ENCODE measurements at places on chromosomes 5 and 9. TPM values are rescaled to one million over a fixed set of nuclear protein-coding genes. Genes with fewer than 3 reads are reported as not detected.

Gene FSTL4
- total RNA-seq: 0.98 TPM

Gene GRXCR2
- not detected for total RNA-seq

Gene PGGT1B
- 12.6 TPM for total RNA-seq

Gene ALG2
- total RNA-seq: 44.5 TPM

Gene SLC45A2
- total RNA-seq: not detected

Gene ANKRD18B
- not detected for total RNA-seq

GRCh38 chr5:150788977-150789376 lies 10.4 kb downstream of the SMIM3 start:
- H3K36me3 ChIP-seq: no peaks in the 10 kb centered on the region
- DNase-seq: no peak

DNA sequence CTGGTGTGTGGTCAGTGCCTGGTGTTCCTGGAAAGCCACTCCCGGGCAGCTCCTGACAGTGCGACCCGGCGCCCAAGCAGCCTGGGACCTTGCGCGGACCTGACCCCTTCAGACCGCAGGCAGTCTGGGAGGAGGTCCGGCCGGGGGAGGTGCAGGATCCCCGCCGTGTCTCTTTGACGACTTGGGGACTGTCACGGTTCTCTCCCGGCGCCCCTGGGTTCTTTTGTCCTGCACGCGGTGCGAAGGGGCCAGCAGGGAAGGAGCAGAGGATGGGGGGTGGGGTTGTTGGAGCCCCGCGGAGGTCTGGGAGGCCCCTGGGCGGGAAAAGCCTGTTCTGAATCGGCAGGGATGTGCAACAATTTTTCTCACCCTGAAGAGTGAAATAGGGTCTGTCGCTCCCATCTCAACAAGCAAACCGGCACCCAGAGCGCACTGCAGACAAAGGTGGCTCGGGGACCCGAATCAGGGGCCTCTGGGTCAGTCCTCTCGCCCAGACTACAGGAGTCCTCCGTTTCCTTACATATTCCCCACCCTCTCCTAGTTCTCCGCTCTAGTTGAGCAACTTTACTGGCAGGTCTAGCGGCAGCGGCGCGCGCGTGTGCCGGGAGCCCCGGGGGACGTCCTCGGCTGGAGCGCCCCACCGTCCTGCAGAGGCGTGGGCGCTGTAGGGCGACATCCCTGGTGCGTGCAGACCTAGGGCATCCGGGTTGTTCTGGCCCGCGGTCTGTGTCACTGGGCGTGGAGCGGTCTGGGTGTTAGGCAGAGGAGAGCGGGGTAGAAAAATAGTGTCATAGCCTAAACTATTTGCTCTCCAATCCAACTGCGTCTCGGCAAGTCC lies 1.2 kb downstream of the VCAN start:
- peak; percentile 21 for DNase-seq
- H3K4me3 ChIP-seq: peak overlapping the region; percentile 53
- no peaks in the 10 kb centered on the region for H3K27me3 ChIP-seq
- peak overlapping the region; percentile 64 for H3K27ac ChIP-seq

GRCh38 chr9:101893661-101894646 lies 155.5 kb upstream of the GRIN3A start:
- DNase-seq: no peak
- no peaks in the 10 kb centered on the region for H3K27me3 ChIP-seq
- H3K4me1 ChIP-seq: no peaks in the 10 kb centered on the region
- H3K27ac ChIP-seq: no peak overlapping the region
- no peaks in the 10 kb centered on the region for H3K36me3 ChIP-seq
- H3K4me3 ChIP-seq: no peak overlapping the region

- H3K36me3 ChIP-seq: no peaks in the 10 kb centered on the region
- H3K4me3 ChIP-seq: peak overlapping the region; percentile 13
- H3K4me1 ChIP-seq: no peaks in the 10 kb centered on the region
- H3K27me3 ChIP-seq: no peaks in the 10 kb centered on the region
- no peak for DNase-seq
Observed at GRCh38 chr9:120925535-120926396, 830 bp downstream of the TRAF1 start.

DNA sequence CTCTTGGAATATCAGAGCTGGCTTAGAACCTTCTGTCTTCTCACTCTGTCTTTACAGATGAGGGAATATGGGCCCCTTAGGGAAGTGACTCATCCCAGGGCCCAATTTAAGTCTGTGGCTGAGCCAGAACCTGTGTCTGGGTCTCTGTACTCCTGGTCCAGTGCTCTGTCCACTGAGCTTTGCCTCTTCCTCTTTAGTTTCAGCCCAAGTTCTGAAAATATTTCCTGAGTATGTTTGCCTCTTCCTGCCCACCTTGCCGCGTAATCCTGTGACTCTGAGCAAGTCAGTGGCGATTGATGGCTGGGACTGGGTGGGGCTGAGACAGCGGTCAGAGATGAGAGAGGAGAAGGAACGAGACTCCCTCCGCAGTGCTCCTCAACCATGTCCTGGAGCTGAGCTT lies 7.8 kb downstream of the IER5L start:
- H3K27ac ChIP-seq: no peak overlapping the region
- peaks cover 7% of the 10 kb centered on the region for H3K4me1 ChIP-seq
- no peak for DNase-seq
- no peaks in the 10 kb centered on the region for H3K27me3 ChIP-seq

DNA sequence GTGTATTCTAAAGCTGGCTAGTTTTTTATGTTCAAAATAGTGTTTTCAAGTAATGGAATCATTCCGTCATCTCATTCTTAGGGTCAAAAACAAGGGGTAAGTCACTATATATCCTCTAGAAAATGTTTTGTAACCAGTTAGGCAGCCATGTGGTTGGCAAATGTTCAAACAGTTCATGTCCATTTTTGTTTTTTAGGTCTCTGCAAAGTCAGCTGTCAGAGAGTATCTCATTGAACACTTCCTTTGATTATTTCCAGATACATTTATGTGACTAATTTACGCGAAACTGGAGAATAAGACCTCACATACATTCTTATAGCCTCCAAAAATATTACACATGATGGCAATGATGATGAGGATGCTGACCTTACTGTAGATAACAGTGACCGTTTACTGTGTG lies 50.4 kb downstream of the TRIO start:
- DNase-seq: no peak
- H3K4me1 ChIP-seq: no peaks in the 10 kb centered on the region
- H3K36me3 ChIP-seq: no peaks in the 10 kb centered on the region
- H3K4me3 ChIP-seq: no peak overlapping the region
- H3K27ac ChIP-seq: no peak overlapping the region

- H3K4me3 ChIP-seq: no peak overlapping the region
- no peaks in the 10 kb centered on the region for H3K36me3 ChIP-seq
- no peak overlapping the region for H3K27ac ChIP-seq
- DNase-seq: no peak
- H3K4me1 ChIP-seq: no peaks in the 10 kb centered on the region
Observed at GRCh38 chr5:38527475-38527874, 29.0 kb downstream of the LIFR start.

DNA sequence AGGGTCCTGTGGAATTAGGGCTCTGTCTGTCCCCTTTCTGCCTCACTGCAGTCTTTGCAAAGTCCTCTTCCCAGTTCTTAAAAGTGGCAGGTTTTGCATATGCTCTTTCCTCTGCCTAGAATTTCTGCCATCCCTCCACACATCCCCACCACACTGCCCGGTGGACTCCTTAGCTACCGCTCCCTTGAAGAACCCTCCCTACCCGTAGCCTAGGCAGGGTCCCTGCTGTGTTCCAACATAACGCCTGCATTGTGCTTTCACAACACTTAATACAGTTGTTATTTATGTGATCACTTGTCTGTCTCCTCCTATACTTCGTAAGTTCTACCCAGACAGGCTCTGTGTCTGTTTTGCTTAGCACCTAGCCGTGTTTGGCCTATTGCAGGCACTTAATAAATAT lies 142.5 kb upstream of the DMRT1 start:
- no peak overlapping the region for H3K4me3 ChIP-seq
- no peaks in the 10 kb centered on the region for H3K36me3 ChIP-seq
- peaks cover 5% of the 10 kb centered on the region for H3K4me1 ChIP-seq
- H3K27ac ChIP-seq: no peak overlapping the region

DNA sequence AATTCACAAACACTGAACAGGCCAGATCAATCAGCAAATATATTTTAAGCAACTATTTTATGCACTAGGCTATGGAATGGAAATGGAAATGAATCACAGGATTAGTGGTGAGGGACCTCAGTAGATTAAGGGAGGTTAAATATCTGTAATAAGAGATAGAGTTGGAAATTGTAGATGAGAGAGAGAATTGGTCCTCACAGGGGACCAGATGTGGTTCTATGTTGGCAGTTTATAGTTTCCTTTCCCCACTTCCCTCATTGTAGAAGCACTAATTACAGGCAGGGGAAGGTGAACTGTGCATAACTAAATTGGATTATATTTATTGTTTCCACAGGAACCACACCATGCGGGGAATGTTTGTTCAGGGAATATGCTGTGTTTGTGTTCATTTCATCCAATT lies 496.2 kb downstream of the ARHGEF28 start:
- H3K4me1 ChIP-seq: no peaks in the 10 kb centered on the region
- H3K27ac ChIP-seq: no peak overlapping the region
- no peaks in the 10 kb centered on the region for H3K36me3 ChIP-seq
- no peak overlapping the region for H3K4me3 ChIP-seq

- no peak overlapping the region for H3K27ac ChIP-seq
- H3K27me3 ChIP-seq: no peaks in the 10 kb centered on the region
- no peak for DNase-seq
- no peaks in the 10 kb centered on the region for H3K4me1 ChIP-seq
Observed at GRCh38 chr5:137431051-137431450, 68.1 kb downstream of the SPOCK1 start.

GRCh38 chr5:111512375-111513130 lies at the start of gene STARD4:
Gene STARD4 (minus strand): TSS chr5:111512535. CDS start chr5:111507433, 5,102 bp downstream.
- no peaks in the 10 kb centered on the region for H3K4me1 ChIP-seq
- H3K36me3 ChIP-seq: no peaks in the 10 kb centered on the region
- H3K27ac ChIP-seq: peak within 1 kb of the TSS; percentile 79
- no peaks in the 10 kb centered on the region for H3K27me3 ChIP-seq

DNA sequence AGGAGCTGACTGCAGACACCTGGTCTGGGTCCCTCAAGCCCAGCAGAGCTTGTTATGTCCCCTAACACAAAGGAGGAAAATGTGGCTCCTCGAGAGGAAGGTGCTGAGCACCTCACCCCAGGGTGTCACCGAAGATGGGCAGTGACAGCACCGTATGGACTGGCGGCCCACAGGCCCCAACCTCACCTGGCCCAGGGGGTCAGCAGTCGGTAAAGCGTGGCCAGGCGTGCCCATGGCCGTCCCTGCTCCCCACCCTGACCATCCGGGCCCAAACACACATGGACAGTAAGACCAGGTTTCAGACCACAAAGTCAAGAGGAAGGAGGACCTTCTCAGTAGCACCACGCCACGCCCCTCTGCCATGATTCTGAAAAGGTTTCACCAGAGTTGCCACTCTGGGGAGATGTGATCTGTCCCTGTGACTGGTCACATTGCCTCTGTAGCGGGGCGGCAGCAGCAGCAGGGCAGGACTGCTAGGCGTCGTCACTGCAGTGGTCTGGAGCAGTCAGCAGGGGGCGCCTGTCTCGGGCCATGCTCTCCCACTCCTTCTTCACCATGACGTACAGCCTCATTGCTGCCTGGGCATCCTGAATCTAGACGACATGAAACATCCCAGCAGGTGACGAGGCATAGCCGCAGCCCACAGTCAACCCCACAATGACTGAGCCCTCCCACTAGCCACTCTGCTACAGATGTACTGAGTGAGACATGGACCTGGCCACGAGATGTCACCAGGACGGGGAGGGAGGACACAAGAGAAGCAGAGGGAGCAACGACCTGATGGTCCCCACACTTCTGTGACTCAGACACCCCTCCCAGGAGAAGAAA lies 11.1 kb downstream of the REXO4 start:
- peaks cover 11% of the 10 kb centered on the region for H3K36me3 ChIP-seq
- H3K27ac ChIP-seq: no peak overlapping the region
- DNase-seq: peak; percentile 79
- H3K27me3 ChIP-seq: no peaks in the 10 kb centered on the region

DNA sequence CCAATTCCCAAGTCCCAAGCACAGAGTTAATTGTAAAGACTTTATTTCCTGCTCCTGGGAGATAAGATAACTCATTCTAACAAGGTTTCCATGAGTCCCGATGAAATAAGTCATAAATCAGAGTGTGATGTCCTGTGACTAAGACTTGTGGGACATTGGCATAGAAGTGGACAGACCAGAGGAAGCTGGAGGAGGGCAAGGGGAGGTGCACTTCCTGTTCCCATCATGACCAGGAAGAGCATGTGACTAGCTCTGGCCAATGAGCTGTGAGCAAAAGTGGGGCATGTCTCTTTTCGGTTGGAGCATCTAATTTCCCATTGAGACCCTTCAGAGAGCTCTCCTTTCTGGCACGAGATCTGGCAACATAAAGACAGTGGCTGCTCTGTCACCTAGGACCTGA lies 100.4 kb downstream of the ZNF354C start:
- no peak overlapping the region for H3K27ac ChIP-seq
- no peaks in the 10 kb centered on the region for H3K36me3 ChIP-seq
- no peaks in the 10 kb centered on the region for H3K4me1 ChIP-seq
- H3K27me3 ChIP-seq: no peaks in the 10 kb centered on the region
- no peak for DNase-seq

DNA sequence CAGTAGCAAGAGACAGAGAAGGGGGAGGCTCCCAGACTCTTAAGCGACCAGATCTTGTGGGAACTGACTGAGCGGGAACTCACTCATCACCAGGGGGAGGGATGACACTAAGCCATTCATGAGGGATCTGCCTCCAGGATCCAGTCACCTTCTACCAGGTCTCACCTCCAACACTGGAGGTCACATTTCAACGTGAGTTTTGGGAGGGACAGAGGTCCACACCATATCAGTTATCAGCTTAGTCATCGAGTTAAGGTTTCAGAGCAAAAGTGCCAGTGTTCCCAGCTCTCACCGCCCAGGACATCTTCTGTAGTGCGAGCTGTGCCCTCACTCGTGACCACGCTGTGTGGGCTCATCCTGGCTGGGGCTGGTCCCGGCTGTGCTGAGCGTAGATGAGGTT lies 98.7 kb upstream of the CACNA1B start:
- H3K36me3 ChIP-seq: no peaks in the 10 kb centered on the region
- H3K27me3 ChIP-seq: no peaks in the 10 kb centered on the region
- no peak overlapping the region for H3K27ac ChIP-seq
- no peak for DNase-seq
- no peaks in the 10 kb centered on the region for H3K4me1 ChIP-seq

DNA sequence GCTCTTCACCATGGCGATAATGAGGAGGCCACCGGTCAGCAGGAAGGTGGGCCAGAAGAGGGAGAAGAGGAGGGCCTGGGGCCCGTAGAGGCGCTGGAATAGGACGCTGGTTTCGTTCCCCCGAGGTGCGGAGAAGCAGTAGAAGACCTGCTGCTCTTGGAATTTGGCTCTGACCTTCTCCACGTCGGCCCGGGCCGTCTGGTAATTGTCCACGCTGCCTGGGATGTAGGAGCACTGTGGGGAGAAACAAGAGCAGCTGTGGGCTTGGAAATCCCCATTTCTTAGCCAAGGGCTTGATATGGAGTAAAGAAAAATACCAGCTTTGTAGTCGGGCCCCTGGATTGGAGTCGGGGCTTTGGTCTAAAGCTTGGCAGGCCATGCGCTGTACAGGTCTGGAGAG lies 10.4 kb downstream of the KCNMB1 start:
- no peak for DNase-seq
- no peaks in the 10 kb centered on the region for H3K36me3 ChIP-seq
- no peak overlapping the region for H3K27ac ChIP-seq

DNA sequence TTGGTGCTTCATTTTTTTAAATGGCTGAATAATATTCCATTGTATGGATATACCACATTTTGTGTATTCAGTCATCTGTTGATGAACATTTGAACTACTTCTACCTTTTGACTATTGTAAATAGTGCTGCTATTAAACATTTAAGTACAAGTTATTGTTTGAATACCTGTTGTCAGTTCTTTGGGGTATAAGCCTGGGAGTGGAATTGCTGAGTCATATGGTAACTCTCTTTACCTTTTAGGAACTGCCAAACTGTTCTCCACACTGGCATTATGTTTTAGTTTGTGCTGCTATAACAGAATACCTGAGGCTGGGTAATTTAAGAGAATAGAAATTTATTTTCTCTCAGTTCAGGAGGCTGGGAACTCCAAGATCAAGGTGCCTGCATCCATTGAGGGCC lies 15.7 kb upstream of the PDE8B start:
- H3K4me3 ChIP-seq: no peak overlapping the region
- H3K36me3 ChIP-seq: no peaks in the 10 kb centered on the region
- no peaks in the 10 kb centered on the region for H3K4me1 ChIP-seq
- H3K27ac ChIP-seq: no peak overlapping the region
